Endodermal cell (in vitro differentiated cells): ENCODE measurements at places on chromosomes 3 and 15. TPM values are rescaled to one million over a fixed set of nuclear protein-coding genes. Genes with fewer than 3 reads are reported as not detected.

DNA sequence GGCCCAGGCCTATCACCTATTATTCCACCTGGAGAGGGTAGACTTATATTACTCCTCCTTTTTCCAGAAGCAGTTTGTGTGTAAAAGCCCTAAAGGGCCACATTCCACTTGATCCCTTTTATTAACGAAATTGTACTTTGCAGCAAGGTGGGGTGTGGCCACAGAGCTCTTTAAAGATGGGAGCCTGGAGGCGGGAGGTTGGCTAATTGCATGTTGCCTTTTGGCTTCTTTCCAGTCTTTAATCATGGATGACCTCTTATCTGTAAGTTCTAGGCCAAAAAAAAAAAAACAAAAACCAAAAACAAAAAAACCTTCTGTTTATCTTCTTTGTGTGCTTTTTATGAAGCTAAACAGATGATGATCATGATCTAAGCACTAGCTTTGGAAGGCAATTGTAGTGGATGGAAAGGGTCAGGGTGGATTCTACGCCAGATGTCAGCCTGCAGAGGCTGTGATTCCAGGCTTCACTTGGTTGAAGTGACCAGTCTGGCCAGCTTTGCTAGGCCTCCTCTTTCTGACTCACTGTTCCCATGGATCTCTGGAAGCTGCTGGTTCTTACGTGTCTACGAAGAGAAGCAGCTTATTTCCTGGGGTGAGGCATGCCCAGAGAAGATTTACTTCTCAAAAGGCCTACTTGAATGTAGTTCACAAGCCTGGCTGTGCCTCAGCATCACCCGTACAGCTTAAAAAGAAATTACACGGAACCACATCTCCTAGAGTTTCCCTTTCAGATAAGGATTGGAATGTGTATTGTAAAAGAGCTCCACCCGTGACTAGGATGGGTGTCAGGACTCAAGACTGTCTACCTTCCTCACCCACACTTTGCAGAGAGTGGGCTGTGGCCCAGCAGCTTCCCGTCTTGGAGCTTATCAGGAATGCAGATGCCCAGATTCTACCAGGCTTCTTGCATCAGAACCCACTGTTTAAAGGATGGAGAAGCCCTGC is 330.9 kb upstream of the C2CD4B start:
- no peak for DNase-seq

DNA sequence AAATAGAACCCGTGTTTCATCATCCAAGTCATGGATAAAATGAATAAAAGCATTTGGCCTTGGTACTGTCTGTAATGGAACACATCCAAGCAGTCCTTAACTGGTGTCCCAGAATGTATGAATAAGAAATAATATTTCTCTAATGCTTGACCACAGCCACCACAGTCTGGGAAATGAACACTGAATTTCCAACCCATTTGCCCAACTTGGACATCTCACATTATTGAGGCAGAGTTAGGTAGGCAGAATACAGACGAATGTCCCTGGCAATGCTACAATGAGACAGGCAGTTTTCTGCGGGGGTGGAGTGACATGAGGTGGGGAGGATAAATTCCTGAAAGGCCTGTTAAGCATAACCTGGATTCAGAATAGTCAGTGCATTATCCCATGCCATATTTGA is 245.7 kb downstream of the ZIC1 start:
- DNase-seq = no peak

DNA sequence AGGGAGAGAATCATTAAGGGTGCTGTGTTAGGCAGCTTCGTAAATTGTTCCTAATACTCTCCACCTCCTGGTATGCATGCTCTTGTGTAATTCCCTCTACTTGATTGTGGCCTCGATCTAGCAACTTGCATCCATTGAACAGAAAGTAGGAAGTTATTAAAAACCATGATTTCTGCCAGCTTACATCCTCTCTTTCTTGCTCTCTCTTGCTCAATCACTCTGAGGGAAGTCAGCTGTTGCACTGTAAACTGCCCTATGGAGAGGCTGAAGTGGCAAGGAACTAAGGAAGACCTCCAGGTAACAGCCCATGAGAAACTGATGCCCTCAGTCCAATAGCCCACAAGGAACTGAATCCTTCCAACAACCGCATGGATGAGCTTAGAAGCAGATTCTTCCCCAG is 92.6 kb downstream of the ERC2 start:
- DNase-seq = no peak

- no peak for DNase-seq
Observed at GRCh38 chr3:196670339-196670738, 30.8 kb downstream of the NRROS start.

DNA sequence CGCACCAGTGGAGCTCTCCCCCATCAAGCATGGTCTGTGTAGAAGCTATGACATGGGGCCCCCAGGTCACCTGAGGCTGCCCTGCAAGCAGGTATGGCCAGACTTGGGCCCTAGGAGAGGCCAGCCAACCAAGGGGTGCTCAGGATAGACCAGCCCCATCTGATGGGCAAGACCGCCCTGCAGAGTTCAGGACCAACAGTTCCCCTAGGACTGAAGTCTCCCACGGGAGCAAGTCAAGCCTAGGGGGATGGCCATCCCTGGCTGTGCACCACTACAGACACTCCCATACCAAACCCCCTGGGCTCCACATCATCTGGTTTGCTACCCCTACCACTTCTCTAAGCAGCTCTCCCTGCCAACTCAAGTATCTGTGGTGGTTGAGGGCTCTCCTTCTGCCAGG is 142.2 kb upstream of the MANF start:
- DNase-seq = no peak

ECE2 gene
- 0.11 TPM in 1 of 2 replicates, not detected in the other for total RNA-seq

RARRES1 gene
- 0.27 and 0.95 TPM in 2 replicates for total RNA-seq
